ENCODE measurements at places on chromosomes 11 and 22.

DNA sequence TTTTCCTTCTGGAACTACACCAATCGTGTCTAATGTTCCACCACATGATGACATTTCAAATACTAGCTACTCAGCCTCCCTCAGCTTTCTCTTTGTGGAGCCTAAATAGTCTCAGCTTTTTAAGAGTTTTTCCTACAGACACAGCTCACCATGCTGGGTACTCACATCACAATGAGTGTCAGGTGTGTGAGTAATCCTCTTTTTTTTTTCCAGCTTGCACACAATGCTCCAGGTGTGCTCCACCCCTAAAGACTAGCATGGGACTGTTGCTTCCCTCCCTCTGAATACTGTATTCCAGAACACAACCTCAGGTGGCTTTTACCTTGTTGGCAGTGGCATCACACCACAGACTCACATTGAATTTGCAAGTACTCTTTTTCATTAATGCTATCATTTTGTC is 11.7 kb downstream of the BTG4 start:
- no peak for DNase-seq

- no peak for DNase-seq
Observed at GRCh38 chr11:11178671-11179638, 174.1 kb downstream of the CSNK2A3 start.

GRCh38 chr11:57792870-57793269 is 31.3 kb downstream of the CTNND1 start:
- no peak for DNase-seq

GRCh38 chr11:119374632-119375336 is 6.7 kb downstream of the USP2 start:
- DNase-seq, result no peak

DNA sequence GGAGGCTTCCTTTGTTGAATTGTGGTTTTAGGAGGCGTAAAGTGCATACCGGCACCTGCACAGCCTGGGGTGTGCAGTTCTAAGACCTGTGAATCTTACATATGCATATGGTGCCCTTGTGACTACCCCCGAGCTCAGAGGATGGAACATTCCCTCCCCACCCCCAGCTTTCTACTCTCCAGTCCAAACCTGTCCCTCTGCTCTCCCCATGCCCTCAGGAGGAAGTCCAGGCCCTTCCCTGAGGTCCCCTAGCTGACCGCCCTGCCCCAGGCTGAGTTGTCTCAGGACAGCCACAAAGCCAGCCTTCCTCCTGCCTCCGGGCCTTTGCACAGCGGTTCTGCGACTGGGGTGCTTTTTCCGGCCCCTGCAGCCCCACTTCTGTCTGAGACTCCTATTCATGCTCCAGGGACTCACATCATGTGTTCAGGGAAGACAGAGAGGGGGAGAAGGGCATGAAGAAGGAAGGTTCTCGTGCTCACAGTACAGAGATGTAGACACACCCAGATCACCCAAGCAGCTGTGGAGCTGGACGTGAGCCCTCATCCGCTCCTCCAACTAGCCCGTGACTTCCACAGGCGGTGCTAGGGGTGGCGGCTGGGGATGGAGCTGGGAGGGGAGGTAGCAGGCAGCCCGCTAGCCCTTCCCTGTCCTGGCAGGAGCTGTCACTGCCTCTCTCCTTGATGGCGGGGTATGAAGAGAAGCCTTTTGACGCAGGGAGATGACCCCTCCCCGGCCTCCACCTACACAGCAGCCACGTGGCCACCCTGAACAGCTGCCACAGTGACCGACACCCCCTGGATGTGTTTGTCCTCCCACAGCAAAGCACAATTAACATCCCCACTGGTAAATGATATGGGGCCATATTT is 50.8 kb downstream of the FLRT1 start:
- DNase-seq, result no peak
